ENCODE measurements at places on chromosomes 4 and X.

DNA sequence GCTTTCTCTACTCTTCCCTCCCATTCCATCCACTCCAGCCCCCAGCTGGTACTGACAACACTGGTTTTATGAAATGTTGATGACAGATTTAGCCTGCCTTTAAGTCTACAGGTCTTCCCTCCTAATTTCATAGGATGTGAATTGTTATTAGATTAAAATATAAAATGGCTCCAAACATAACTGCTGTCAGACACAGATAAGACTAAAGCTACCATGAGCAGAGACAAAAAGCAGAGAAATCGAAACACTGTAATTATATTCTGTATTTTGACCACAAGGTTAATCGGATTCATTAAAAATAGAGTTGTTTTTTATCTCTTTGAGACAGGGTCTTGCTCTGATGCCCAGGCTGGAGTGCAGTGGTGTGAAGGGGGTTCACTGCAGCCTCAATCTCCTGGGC is 28.3 kb downstream of the SEC24D start:
- DNase-seq = no peak

- DNase-seq = no peak
These were observed 20.1 kb downstream of the ACSL1 start for GRCh38 chr4:184805462-184806228.

GRCh38 chr4:73730292-73730691 is 10.1 kb upstream of the CXCL8 start:
- DNase-seq = no peak

- no peak for DNase-seq
These were observed 32.3 kb upstream of the IRF2 start for GRCh38 chr4:184506527-184507121.

- peak; percentile 44 for DNase-seq
These were observed 6.7 kb upstream of the ART3 start for GRCh38 chr4:76067652-76068286.

DNA sequence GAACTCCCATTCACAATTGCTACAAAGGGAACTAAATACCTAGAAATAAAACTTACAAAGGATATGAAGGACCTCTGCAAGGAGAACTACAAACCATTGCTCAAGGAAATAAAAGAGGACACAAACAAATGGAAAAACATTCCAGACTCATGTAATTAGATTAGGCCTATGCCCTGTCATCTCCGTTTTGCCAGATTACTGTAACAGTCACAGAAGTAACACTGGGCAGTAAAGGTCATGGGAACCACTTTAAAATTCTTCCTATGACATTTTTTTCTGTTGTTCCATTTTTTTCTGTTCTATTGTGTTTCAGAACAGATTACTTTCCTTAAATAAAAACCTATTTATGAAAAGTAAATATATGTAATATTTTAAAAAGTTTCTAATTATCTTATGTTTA is 199.4 kb upstream of the CENPE start:
- no peak for DNase-seq

Data from progenitor cell of endocrine pancreas (in vitro differentiated cells).